ENCODE measurements at places on chromosomes 13 and 19.

DNA sequence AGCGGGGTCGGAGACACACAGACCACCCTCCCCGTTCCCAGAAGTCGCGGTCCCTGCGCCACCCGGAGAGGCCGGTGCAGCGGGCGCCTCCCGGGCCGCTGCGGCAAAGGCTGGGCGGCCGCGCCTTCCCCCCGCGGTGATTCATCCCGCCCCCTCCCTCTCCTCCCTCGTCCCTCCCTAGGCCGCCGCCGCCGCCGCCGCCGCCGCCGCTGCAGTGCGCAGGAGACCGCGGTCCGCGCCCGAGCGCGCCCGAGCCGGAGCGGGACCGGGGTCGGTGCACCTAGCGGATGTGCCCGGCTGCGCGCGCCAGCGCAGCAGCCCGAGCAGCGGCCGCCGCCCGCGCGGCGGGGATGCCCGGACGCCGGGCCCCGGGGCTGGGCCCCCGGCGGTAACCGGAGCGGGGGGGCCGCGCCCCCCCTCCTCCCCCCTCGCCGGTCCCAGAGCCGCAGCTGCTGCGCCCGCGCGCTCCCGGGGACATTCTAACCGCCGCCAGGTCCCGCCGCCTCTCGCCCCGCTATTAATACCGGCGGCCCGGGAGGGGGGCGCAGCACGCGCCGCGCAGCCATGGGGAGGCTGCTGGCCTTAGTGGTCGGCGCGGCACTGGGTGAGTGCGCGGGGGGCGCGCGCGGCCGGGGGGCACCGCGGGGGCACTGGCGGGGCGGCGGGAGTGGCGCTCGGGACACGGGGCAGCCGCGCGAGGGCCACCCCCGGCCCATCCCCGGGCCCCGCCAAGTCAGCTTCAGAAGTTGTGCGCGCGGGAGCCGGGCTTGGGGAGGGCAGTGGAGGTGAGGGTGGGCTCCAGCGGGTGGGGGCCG is at the start of gene SCN1B:
Gene SCN1B, plus strand, starts transcription at position 214 of the 815 bp plus-strand sequence. Its CDS starts 351 bp downstream, at position 565.
- DNase-seq: no peak

- DNase-seq: no peak
Observed at GRCh38 chr13:33968520-33969507, 150.9 kb downstream of the RFC3 start.

GRCh38 chr13:32340914-32341313 is 25.6 kb downstream of the BRCA2 start:
- DNase-seq: no peak

GRCh38 chr19:7979011-7979410 is 26.4 kb downstream of the ELAVL1 start:
- DNase-seq: no peak

DNA sequence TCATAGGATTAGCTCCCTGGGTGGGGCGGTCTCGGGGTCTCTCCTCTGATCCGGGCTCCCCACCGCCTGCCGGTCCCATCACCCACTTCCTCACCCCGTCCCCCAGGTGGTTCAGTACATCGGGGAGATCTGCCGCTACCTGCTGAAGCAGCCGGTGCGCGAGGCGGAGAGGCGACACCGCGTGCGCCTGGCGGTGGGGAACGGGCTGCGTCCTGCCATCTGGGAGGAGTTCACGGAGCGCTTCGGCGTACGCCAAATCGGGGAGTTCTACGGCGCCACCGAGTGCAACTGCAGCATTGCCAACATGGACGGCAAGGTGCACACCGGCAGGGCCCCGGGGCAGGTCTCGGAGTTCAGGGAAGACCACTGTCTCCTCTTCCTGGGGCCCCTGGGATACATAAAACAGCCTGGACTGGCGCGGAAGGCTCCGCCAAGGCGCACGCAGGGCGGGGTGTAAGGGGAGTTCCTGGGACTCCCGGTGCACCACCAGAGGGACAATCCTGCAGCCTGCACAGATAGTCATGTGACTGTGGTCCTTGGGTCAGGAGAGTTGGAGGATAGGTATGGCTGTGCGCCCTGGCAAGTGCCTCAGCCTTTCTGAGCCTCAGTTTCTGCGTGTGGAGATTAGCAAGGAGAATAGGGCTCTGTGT is 14.2 kb upstream of the PGLS start:
- DNase-seq: no peak

DNA sequence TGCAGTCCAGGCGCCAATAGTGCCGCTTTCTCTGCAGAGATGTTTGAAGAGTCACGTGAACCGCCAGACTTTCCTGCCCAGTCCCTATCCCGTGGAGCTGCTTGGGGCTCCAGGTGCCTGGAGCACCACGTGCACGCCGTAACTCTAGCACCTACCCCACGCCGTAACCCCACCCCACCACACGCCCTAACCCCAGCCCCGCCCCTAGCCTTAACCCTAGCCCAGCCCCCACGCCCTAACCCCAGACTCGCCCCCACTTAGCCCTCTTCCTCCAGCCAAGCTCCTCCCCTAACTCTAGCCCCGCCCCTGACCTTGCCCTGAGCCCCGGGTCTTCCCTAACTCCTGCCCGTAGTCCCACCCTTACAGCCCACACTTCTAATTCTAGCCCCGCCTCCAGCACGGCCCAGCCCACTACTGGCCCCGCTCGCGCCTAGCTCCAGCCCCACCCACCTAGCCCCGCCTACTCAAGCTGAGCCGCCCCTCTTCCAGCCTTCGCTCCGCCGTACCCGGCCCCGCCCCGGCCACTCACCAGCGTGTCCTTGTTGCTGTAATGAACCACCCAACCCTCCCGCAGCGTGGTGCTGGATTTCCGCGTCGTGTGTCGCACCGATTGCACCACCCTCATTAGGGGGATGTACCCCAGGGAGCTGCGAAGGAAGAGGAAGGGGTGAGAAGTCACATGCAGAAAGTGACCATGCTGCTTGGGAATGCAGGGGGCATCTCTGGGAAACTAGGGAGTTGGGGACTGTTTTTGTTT is 19.5 kb downstream of the PRKD2 start:
- no peak for DNase-seq

DNA sequence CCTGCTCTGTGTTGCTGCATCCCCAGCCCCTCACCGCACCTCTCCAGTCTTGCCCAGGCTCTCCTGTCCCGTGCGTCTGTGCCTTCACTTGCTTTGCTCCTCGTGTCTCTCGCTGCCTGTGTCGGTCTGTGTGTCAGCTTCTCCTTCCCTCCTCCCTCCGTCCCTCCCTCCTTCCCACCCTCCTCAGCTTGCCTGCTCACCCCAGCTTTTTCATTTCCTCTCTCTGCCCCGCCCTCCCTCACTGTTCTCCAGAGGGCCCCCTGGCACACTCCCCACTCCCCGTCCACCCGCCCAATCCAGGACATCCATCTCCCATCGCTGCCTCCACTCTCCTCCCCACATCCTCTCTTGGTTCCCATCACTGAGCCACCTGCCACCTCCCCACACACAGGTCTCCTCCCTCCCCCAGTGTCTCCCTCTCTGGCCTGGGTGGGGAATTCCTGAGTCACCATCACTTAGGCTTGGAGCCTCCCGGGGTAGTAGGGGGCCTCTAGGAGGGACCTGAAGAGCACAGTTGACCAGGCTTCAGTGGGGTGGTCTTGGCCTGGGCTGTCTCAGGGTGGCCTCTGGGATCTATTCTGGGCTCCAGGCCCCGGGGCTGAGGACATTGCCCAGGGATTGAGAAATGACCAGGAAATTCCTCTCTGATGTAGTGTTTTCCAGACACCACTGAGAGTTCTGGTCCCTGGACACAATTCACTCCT is at the start of gene PTGIR:
Gene PTGIR, minus strand, starts transcription at position 132 of the 704 bp plus-strand sequence. CDS start 864 bp downstream, outside the sequence.
- DNase-seq: no peak

GRCh38 chr13:112910616-112911280 is 58.3 kb upstream of the MCF2L start:
- DNase-seq: no peak

- DNase-seq: no peak
Observed at GRCh38 chr19:4589579-4590410, 30.3 kb upstream of the SEMA6B start.

DNA sequence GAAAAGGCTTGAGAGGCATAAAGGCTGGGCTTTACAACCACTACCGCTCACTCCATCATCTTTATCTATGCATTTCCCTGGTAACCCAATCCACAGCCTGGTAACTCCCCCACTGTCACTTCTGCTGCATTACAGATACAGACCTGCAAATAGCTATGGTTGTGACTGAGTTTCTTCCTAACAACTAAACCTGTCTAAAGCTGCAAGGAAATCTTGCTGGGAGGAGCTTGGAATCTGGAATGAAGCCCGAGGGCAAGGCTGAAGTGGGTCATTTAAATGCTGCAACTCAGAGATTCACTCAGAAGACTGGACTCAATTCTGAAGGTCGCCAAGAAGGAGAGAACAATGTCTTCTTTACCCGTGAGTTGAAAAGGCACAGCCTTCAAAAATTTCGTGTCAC is at the start of gene LGALS13:
Gene LGALS13, plus strand, starts transcription at position 301 of the 400 bp plus-strand sequence. Its CDS starts 45 bp downstream, at position 346.
- DNase-seq: no peak

- DNase-seq: no peak
Observed at GRCh38 chr19:41876847-41877832, at the start of gene CD79A. Gene CD79A (plus strand): TSS chr19:41877279. CDS start chr19:41877305, 26 bp downstream.

- DNase-seq: no peak
Observed at GRCh38 chr19:5605362-5605761, 17.2 kb downstream of the SAFB2 start.

GRCh38 chr13:21849323-21849722 is 178.4 kb downstream of the FGF9 start:
- no peak for DNase-seq

DNA sequence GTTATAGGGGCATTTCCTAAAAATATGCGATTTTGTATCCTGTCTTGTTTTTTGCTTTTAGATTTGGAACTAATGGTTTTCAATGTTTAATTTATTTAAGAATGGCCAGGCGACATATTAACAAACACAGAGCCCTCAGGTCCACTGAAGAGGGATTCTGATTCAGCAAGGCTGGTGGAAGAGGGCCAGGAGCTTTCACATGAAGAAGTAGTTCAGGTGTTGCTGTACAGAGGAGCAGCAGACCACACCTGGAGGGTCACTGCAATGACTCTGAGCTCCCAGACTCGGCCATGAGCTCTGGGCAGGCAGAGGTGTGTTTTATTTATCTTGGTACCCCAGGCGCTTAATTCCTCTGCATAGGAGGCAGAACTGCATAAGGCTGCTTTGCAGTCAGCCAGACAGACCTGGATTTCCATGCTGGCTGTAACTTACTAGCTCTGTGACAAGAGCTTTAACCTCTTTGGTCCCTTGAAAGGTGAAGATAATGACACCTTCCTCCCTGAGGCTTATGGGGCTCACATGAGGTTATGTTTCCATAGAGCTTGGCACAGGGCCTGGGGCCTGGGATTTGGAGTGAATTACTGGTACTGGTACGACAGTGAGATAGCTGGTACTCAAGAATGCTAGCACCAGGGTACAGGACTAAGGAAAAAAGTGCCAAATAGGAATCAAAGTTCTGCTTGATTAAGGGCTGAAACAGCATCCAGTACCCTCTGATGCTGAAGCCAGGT is 184.7 kb downstream of the OXGR1 start:
- DNase-seq: no peak

DNA sequence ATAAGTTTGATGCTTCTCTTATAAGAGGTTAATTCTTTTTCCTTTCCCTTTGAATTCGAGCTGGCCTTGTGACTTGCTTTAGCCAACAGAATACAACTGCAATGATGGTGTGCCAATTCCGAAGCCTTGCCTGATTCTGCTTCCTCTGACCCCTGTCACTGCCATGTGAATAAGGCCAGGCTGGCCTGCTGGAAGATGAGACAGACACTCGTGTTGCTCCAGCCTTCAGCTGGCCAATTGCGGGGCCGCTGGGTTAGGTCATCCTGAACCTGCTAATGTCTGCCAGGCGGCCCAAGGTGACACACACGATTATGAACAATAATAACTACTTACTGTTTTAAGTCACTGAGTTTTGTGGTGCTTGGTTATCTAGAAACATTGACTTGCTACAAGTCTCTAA is 352.0 kb downstream of the MYO16 start:
- no peak for DNase-seq
